ENCODE measurements at places on chromosomes 1 and 21.

- DNase-seq = no peak
Observed at GRCh38 chr21:30984889-30985288, 53.4 kb downstream of the KRTAP19-8 start.

DNA sequence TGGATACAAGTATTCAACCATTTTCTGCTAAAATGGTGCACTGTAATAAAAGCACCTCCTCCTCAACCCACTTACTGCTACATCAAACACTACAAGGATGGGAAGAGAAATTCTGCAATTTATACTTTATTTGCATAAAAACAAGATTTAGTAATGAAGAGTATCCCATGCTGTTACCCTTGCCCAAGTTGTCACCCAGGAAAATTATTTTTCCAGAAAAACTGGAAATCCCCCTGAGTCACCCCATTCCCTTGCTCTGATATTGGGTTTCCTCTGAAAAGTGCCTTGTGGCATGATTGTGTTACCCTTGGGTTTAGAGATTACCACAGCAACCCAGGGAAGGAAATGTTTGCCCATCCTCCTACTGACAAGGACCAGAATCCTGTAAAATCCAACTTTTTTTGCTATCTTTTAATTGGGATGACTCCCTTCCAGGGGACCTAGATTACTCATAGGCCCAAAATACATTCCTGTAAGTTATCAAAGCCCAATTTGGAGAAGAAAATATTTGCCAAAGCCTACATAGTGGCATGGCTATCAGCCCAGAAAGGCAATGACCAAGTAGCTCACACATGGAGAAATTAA is 16.5 kb upstream of the ZC3H11B start:
- no peak for DNase-seq

- no peak for DNase-seq
Observed at GRCh38 chr1:91777630-91778300, 108.2 kb downstream of the TGFBR3 start.

- no peak for DNase-seq
Observed at GRCh38 chr1:177170756-177171535, at the start of gene BRINP2. BRINP2 (plus strand) TSS chr1:177170958; CDS start chr1:177229877, 58,919 bp downstream.

DNA sequence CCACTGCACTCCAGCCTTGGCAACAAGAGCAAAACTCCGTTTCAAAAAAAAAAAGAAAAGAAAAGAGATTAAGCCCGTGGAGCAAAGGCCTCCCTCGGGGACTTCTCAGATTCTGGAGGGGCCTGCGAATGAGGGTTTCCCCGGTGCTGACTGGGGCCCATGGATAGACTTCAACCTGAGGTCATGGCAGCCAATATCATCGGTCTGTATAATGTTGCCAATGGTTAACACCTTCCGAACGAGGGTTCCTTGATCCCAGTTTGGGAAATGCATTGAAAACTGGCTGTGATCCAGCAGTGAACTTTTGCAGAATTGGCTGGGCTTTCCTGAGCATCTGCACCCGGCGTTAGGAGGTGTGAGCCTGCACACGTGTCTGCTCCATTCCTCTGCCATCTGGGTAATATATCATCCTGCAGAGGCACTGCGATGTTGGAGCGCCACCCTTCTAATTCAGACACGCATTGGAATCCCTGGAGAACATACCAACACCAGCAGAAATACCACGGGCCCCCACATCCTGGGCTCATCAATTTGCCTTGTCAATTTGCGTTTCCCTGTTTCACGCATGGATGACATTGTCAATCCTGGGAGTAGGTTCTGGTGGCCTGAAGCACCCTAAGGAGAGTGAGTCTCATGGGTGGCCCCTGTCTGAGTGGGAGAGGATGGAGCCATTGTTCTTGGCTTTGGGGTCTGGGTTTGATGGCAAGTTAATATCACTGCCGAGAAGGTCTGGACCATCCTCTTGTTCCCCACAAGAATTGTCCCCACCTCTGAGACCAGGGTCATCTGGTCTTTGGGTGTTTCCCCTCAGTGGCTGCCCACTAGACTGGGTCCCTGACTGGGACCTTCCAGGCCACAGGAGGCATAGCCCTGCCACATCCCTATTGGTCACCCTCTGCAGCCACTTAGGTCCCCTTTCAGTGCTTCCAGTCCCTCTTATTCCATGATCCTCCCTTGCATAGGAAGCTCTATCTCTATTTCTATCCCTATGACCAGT is 441.0 kb downstream of the PTPRU start:
- no peak for DNase-seq

DNA sequence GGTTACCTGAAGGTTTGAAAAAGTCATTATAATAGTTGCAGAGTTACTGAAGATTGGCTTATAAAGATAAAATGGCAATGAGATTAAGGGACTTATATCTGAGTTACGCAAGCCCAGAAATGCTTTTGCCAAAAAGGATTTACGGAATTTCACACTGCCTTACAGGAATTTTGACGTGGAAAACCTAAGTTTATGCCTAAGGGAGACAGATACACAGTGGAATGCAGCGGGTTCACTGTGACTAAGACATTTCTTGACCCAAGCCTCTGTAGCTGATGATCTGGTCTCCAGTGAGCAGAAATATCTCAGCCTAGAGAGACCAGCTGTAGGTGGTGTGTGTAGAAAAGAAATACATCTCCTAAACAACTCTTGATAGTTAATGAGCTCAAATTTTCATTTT is 10.1 kb upstream of the EXO1 start:
- peak; percentile 77 for DNase-seq

DNA sequence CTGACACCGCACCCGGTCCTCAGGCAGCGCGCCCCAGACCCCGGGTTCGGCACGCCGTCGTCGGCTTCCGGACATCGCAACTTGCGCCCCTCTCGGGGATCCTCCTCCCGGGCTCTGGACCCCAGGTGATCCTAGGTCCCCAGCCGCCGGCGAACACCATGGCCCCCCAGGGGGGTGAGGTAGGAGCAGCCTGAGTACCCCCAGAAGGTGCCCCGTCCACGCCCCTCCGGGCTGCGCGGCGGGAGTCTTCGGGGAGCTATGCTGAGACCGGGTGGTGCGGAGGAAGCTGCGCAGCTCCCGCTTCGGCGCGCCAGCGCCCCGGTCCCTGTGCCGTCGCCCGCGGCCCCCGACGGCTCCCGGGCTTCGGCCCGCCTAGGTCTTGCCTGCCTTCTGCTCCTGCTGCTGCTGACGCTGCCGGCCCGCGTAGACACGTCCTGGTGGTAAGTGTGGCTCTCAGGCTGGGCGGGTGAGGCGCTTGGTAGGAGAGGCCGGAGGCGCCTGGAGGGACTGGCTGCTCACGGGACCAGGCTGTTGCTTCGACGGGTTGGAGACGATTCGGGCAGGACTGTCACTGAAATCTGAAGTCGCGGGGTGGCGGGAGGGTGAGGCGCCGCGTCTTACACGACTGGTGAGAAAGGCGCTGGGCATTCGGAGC is 367 bp downstream of the WNT2B start:
- no peak for DNase-seq

GRCh38 chr1:18951818-18952391 is 4.6 kb downstream of the IFFO2 start:
- no peak for DNase-seq

DNA sequence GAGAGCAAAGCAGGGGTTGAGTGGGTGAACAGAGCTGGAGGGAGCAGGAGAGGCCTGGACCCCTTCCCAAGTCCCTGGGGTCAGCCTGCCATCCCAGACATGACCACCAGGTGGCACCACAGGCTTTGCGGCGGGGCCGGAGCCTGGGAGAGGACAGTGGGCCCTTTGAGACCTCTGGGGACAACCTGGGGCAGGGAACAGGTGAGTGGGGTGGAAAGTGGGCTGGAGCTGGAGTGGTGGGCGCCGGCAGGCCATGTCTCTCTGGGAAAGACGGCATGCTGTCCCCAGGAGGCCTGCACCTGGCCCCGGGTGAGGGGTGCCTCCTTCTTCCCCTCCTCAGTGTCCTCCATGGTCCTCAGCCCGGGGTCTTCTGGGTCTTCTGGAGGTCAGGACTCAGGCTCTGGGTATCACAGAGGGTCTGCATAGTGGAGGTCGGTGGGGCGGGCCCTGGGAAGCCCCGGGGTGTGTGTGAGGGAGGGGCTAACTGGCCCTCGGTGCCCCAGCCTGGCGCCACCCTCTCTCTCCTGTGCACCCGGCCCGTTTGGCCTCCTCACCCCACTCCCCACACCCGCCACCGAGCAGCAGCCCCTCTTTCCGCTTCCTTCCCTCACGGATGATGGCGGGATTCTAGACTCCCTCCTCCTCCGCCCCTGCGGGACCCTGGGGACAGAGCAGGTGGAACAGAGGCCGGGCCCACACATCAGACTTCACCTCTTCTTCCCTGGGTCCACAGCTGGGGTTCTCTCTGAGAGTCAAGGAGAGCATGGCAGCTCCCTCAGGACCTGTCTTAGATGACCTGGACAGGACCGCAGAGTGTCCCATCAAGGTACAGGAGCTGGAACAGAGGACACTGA is 28.5 kb upstream of the PKP1 start:
- no peak for DNase-seq

GRCh38 chr1:36177589-36178431 is 21.9 kb downstream of the MAP7D1 start:
- no peak for DNase-seq

GRCh38 chr21:21963911-21964310 is 965.7 kb downstream of the NCAM2 start:
- no peak for DNase-seq

GRCh38 chr1:116807394-116808199 is 53.4 kb downstream of the CD2 start:
- DNase-seq = no peak

GRCh38 chr1:234331507-234331906 is 41.7 kb upstream of the COA6 start:
- DNase-seq = no peak

DNA sequence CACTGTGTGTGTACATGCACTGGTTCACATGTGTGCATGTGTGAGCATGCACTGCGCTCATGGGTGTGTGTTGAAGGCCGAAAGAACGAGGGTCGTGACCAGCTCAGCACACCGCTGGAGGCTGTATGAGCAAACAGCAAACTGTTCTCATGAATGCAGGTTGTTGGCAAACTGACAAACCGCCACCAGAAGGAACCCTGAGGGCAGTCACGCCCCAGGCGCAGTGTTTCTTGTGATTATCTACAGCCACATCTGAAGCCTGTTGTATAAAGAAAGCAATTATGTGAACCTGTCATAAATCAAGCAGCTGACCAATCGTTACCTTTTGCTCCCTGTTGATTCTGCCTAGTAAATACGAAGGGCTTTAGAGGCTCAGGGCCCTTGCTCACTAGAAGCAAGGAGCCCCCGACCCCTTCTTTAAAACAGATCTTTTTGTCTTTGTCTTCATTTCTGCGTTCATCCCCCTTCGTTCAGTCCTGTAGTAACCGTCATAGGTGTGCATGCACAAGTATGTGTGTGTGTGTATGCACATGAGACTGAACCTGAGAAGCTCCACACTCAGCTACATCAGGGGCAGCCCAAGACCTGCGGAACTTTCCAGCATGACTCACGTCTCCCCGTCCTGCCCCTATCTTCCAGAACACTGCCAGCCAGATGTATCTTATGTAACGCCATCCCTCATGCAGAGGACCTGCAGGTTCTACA is 16.8 kb upstream of the RIPK4 start:
- DNase-seq = no peak

DNA sequence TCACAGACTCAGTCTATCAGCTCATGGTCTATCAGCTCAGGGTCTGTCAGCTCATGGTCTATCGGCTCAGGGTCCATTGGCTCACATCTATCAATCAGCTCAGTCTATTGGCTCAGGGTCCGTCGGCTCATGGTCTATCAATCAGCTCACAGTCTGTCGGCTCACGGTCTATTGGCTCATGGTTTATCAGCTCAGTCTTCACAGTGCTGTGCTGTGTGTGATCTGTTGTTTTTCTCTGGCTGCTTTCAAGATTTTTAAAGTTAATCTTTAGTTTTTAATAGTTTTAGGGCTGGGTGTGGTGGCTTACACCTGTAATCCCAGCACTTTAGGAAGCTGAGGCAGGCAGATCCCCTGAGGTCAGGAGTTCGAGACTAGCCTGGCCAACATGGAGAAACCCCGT is 14.4 kb downstream of the C1orf159 start:
- DNase-seq = no peak

- DNase-seq = no peak
Observed at GRCh38 chr1:64906447-64906846, 59.9 kb downstream of the JAK1 start.

- no peak for DNase-seq
Observed at GRCh38 chr1:58754683-58755467, 29.0 kb downstream of the JUN start.

DNA sequence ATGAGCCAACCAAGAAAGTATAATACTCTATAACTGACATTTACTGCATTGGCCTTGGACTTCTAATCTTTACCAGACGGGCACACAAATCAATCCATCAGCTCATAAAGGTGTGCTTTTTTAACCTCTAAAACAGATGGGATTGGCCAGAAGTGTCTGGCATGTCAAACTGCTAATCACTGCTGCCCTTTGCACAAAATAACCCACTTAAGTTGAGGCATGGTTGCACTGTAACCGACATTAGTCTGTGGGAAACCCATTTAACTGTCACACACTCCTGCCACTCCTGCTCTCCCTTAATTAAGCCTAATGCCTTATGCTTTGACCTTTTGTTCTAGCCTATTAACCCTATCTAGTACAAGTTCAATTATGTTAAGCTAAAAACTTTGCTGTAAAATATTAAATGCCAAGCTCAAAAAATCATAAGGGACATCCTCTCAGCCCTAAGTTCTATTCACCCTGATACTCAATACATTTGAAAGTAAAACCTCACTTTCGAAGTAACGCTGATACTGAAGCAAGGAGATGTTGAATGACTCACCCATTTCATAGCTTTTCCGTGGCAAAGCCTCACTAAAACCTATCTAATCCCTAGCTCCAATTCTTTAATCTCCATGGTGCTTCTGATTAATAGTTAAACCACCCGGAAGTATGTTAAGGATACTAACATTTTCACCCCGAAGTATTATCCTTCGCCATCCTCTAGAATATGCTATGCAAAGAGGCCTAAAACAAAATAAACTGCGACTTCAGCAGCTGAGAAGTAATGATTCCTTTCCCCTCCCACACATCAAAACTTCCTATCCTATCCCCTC is 12.9 kb downstream of the NRIP1 start:
- no peak for DNase-seq

GRCh38 chr21:21612466-21612865 is 614.3 kb downstream of the NCAM2 start:
- peak; percentile 51 for DNase-seq

DNA sequence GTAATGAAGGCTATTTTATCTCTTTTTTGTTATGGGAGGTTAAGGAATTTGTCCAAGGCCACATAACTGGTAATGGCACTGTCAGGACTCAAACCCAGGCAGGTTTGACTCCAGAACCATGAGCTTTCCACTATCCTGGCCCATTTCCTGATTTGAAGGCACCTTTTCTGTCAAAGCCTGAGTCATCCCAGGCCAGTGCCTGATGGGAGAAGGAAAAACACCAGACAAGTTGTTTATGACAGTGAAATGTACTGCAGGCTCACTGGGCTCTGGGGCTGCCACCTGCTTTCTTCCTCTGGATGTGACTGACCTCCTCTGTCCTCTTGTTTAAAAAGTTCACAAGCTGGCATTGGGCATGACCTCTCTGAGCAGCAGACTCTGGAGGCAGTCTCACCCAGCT is 71.8 kb upstream of the SPATA6 start:
- DNase-seq = no peak

- no peak for DNase-seq
Observed at GRCh38 chr1:201845331-201846083, 16.6 kb downstream of the IPO9 start.

- no peak for DNase-seq
Observed at GRCh38 chr1:17173217-17173616, 31.7 kb upstream of the PADI1 start.

- no peak for DNase-seq
Observed at GRCh38 chr1:212794561-212795014, 2.9 kb downstream of the TATDN3 start.

Data from amniotic stem cell (primary cell).